ENCODE measurements at places on chromosomes 3 and 15.

DNA sequence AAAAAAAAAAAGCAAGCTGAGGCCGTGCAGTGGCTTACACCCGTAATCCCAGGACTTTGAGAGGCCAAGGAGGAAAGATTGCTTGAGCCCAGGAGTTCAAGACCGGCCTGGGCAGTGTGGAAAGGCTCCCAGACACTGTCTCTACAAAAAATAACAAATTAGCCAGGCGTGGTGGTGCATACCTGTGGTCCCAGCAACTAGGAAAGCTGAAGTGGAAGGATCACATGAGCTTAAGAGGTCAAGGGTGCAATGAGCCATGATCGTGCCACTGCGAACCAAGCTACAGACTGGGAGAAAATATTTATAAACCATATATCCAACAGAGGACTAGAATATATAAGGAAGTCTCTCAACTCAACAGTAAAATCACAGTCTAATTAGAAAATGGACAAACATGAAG lies 10.0 kb downstream of the KLHDC8B start:
- DNase-seq: no peak

DNA sequence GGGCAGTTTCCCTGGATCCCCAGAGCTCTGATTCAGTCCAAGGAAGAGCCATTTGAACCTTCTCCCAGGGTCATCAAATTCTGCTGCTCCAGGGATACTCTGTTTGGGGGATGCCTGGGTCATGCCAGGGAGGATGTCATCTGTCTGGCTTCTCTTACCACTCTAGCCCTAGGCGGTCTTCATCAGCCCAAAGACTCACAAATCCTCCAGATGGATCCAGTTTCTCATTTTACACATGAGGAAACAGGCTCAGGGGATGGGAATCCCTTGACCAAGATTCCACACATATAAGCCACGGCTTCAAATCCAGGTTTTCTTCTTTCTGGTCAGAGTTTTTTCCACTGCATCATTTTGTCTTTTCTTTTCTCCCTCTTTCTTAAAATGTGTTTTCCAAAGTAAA lies 36.7 kb downstream of the SLC28A1 start:
- DNase-seq: no peak

GRCh38 chr3:39146611-39147591 lies 6.5 kb downstream of the CSRNP1 start:
- peak; percentile 85 for DNase-seq

DNA sequence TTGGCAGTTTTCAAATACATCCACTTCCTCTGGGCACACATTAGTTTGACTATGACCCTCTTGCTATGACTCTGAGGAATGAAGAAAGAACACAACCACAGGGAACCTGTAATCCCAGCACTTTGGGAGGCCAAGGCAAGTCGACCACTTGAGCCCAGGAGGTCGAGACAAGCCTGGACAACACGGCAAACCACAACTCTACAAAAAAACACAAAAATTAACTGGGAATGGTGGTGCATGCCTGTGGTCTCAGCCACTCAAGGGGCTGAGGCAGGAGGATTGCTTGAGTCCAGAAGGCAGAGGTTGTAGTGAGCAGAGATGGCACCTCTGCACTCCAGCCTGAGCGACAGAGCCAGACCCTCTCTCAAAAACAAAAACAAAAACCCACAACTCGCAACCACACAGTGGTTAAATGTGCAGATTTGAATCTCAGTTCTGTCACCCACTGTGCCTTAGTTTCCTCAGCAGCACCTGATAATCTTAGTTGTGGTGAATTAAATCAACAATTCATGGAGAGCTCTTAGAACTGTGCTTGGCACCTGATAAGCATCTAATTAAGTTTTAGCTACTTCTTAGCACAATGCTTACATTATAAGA lies 65.7 kb downstream of the MYLK start:
- no peak for DNase-seq

GRCh38 chr15:101255051-101255395 lies 3.2 kb upstream of the CHSY1 start:
- no peak for DNase-seq

GRCh38 chr3:158935846-158936245 lies 134.0 kb downstream of the MFSD1 start:
- DNase-seq: no peak

DNA sequence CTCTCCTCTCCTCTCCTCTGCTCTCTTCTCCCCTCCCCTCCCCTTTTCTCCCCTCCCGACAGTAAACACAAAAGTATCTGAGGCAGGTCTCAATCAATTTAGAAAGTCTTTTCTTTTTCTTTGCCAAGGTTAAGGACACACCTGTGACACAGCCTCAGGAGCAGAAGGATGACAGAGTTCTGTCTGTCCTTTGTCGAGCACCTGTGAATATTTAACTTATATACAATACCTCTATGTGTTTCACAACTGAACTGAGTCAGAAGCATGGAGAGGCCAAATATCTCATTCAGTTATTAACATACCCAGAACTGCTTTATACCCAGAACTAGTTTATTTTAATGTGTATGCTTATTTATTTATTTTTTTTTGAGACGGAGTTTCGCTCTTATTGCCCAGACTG lies 81.1 kb upstream of the ROBO1 start:
- DNase-seq: no peak

DNA sequence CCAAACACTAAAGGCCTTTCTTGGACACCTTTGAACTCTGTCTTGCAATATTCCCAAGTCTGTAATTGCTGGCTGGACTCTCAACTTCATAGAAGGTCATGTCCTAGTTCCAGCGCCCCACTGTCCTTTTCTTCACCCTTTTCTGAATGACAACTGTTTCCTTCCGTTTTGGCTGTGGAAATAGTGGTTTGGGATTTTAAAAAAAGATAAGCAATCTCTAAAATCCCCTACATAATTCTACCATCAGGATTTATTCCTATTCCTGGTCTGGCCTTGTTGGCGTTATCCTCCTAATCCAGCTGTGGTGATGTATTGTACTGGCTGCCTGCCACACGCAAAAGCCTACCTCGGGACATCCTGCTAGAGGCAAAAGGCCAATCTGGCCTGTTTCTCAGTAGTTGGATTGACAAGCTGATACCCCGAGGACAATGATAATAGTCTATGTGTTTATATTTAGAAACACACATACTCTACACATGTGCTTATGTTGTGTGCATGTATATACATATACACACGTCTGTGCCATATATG lies 440.3 kb upstream of the DPH6 start:
- DNase-seq: peak; percentile 75

DNA sequence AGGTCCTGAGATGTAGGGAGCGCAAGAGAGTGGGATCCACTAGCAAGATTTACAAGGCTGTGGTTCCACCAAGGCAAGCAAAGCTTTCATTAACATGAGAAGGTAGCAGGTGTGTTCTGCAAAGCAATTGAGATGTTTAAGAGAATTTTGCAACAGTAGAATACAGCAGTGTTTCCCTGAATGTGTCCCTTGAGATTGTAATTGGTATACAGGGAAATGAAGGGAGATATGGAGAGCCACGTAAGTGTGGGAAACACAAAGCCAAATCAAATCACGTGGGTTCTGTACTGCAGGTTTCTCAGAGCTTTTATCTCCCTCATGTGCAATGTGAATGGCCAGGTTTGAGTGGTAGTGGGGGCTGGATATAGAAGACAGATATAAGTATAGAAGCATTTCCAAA lies 67.3 kb downstream of the ATG7 start:
- no peak for DNase-seq

GRCh38 chr15:71548401-71548807 lies 261.9 kb upstream of the NR2E3 start:
- no peak for DNase-seq

DNA sequence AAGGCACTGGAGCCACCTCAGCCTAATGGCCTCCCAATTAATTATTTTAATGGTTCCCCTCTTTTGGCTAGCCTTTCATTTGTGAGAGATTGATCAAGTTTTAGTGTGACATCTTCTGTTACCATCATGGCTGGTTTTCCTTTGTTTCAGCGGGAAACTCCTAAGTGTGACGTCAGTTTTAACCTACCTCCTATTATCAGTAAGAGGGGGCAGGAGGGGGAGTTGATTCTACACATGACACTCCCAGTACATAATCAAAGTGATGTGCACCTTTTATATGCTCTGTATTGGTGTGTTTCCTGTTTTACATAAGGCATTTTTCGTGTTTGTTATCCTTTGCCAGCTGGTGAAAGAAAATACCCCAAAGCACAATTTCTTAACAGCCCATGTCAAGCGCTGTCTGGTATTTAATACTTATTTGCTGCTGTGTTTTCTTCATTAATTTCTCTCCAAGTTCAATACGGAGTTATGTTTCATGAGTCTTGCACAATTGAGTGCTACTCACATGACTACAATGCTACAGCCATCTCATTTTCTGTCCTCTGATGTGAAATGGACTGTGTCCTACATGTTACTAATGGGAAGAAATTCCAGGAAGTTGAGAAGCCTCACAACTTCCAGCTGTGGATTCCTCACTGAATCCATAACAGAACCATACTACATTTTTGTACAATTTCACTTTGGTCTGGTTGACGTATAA lies 52.2 kb upstream of the POLR2M start:
- DNase-seq: no peak

DNA sequence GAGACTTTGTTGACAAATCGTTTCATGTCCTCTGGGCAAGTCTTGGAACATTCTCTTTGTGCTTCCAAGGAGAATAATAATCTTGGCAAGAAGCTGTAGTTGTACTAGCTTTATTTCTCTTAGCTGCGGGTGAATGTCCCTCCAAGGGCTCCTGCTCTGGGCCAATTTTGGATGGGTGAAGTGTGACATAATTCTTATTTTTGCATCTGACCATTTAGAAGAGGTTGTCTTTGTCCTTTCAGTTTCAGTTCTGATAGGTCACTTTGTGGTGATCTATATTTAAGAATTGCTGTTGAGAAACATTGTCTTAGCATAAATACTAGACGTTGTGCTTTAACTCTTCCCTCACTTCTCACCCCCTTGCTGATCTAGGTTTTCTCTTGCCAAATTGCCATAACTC lies 164.8 kb upstream of the RORA start:
- no peak for DNase-seq

- DNase-seq: no peak
Observed at GRCh38 chr3:52345521-52346109, 29.5 kb downstream of the DNAH1 start.

DNA sequence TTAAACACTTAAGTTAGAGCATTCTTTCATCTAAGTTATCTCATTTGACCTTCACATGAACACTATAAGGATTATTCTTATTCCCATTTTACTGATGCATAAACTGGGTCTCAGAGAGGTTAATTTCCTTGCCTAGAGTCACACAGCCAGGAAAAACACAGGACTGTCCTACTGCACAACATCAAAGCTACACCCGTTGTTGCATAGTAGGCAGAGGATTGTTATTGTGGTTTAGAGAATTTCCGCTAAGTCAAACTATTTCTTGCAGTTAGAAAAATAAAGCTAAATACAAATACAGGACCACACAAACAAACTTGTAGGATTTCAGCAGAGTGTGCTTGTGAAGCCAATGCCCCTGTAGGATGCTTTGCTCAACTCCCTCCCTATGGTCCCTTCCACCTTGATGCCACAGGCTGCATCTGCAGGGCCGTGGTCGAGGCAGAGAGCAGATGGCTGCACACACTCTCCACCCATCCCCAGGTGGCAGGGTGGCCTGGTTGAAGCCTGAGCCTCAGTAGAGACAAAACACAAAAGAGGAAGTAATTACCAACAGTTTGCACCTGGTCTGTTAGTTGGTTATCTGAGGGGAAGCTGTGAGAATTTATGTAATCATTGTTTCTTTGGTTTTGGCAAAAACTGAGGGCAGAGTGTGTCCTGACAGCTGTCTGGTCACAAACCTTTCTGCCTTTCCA lies 41.1 kb upstream of the SKOR1 start:
- no peak for DNase-seq

DNA sequence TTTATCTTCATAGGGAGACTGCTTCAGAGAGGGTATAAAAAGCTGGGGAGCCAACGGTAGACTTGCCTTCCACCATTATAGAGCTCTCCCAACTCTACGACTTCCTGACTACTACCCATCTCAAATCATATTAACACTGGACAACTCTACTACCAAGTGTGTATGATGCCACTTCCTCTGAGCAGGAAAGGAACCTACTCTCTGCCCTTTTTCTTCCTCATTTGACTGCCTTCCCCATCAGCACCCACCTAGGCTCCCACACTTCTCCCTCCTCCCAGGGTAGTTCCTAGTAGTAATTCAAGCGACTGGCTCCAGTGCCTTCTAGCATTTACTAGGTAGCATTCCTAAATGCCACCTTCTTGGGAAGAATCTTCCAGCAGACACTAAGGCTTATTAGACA lies 24.5 kb upstream of the TBL1XR1 start:
- DNase-seq: no peak

DNA sequence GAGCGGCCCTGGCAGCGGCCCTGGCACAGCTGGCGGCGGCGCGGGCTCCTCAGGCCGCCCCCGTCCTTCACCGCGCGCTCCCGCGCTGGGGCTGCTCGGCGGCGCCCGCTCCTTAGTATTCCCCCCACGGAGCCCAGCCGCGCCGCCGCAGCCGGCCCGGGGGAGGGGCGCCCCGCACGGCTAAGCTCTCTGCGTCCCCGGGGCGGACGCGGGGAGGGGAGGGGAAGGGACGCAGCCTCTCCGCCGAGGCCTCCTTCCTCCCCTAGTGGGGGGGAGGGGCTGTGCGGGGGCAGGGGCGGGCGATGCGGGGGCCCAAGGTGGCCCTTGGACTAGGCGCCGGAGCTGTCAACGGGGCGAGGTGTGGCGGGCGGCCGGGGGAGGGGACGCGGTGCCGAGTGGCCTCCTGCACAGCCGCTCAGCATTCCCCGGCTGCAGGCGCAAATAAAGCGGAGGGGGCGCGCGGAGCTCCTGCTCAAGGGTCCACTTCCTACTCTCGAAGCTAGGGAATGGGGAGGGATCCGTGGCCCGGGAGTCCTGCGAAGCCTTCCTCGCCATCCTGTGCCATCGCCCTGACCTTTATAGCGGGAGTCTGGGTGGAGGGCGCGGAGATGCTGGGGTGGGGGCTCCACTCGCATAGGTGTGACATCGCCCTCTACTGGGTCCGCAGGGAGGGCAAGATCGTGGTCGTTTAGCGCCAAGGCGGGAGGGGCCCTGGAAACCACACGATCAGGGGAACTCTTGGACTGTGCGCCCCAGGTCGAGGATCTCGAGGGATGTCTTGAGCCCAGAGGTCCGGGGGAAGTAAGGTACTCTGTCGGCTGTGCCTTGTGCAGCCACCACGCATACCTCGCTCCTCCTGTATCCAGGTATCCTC lies 22.2 kb downstream of the EPHB3 start:
- DNase-seq: no peak

GRCh38 chr3:56321383-56321782 lies 146.9 kb downstream of the ERC2 start:
- no peak for DNase-seq

DNA sequence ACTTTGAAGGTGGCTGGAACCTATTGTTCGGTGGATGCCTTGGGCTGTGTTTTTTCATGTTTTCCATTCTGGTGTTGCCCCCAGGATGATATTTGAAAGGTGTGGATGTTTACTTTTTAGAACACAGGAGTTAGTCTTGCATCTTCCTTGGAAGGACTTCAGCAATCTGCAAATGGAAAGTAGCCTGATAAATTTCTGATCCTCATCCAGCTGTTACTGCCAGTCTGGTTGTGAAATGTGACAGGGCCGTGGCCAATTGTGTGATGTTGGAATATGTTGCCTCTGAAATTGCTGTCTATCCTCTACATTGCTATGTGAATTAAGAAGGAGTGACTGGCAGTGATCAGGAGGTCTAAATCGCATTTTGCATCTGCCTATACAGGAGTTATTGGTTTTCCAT lies 382.5 kb upstream of the C2CD4B start:
- no peak for DNase-seq

- no peak for DNase-seq
Observed at GRCh38 chr3:177979703-177980102, 556.5 kb upstream of the KCNMB2 start.

- no peak for DNase-seq
Observed at GRCh38 chr3:34000301-34000700, 201.9 kb downstream of the PDCD6IP start.

- no peak for DNase-seq
Observed at GRCh38 chr3:128665362-128666021, 14.9 kb upstream of the RPN1 start.

- DNase-seq: no peak
Observed at GRCh38 chr15:68487087-68487843, 55.3 kb upstream of the ITGA11 start.
